Stimulated activated naive CD4-positive, alpha-beta T cell (primary cell): ENCODE measurements at places on chromosomes 5 and 9.

DNA sequence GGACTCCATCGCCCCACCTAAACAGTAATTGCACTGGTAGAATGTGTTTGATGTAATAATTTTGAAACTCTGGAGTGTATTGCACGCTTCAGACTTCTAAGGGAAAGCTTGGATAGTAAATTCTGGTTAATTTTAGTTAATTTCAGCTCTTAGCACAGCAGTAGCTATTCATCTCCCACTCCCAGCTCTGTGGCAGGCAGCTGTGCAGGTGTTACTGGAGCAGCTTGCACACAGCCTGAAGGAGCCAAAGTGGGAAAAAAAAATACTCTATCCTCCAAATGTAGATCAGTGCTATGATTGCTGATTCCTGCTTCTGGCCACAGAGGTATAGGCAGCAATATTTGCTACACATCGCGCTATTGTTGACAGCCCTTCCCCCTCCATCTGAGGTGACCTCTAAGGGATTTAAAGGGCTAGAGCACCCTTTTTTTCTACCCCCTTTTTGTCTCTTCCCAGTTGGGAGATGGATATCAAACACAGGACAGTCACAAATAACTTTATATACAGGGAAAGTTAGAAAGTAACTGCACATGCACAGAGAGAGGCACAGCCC lies 97.4 kb downstream of the KCTD16 start:
- DNase-seq: no peak

DNA sequence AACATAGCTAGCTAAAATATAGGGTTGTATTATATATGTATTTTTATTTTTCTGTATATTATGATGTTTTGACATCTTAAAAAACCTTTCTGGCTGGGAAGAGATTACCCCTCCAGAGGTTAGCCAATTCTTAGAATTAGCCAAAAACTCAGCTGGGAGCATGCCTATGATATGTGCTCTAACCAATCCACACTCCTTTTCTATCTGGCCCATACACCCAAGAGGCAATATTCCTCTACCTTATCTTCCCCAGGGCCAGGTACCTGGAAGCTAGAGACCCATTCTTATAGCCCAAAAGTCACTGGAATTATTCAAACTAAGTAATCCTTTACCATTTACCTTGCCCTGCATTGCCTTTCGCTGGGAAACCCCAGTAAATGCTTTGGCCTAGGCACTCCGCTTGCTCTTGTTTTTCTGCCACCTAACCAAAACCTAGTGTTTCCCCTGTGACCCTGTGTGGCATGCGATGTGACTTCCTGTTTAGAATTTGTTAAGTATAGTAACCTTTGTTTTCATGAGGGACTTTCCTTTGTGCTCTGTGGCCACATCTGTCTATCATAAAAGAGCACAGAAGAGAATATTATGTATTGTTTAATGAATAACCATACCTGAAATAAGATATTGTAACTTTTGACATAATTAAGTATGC lies 37.4 kb downstream of the CSNK1G3 start:
- DNase-seq: peak; percentile 18

DNA sequence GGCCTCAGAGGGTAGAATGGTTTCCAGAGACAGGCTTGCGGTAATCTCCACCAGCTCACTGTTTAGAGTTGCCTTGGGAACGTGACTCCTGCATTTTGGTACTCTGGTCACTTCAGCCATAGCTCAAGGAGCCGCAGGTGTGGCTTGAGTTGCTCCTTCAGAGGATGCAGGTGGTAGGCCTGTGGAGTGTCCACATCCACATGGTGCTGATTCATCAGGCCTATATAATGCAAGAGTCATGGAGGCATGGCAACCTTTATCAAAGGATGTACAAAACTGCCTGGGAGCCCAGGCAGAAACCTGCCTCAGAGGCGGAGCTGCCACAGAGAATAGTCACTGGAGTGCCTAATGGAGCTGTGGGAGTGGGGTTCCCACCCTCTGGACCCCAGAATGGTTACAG lies 114.2 kb downstream of the ANXA1 start:
- DNase-seq: no peak

DNA sequence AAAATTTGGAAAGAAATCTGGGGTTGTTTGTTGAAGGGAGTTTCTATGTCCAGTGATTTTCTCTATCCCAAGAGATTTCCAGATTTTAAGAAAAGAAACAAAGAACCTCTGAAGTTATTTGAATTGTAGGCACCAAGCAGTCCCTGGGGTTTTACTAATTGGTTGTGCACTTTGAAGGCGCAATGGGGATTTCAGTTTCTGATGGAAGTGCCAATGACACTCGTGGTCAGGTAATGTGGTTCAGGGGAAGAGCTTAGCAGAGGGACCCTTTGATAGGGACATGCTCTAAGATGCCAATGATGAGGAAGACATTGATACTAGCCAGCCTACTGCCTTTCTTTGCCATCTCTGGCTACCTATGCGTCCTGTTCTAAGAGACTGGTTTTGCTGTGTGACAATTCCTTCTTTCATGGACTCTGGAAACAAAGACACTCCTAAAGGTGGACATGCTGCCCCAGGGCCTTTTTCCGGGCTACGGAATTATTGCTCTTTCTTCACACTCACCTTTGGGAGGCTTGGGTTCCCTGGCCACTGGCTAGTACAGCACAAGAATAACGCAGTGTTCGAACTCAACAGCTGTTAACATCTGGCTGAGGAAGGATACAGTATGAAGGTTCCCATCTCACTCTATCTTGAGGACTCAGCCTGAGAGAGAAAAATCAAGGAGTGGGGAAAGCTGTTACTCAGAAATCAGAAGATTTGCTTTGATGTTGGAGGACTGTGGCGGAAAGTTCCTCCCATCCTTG lies 6.9 kb upstream of the TRAF1 start:
- no peak for DNase-seq

DNA sequence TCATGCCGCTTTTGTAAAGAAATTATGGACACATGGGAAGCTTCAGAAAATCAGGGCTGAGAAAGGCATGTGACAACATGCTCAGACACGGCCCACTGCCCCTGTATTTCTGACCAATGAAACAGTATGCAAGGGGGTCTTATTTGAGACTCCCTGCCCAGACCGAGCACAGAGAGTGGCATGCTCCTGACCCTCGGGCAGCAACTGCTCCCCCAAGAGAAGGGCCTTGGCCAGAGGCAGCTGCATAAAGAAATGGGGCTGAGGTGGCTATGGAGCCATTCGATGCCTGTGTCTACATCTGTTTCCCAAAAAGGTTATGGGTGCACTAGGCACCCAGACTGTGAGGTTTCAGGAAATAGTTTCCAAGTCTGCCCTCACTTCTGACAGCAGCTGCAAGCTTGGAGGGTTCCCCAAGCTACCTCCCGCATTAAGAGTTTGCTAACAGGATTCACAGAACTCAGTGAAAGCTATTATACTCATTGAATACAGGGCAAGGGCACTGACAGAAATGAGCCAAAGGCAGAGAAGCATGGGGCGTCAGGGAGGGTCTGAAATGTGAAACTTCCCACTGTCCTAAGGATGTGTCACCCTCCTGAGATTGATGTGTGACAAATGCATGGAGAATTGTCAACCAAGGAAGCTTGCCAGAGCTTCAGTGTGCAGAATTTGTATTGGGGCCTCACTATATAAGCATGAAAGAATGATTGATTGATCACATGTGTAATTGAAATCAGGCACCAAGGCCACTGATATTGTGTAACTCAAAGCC lies 94.3 kb downstream of the DAP start:
- no peak for DNase-seq

GRCh38 chr9:117649126-117649525 lies 55.1 kb upstream of the TLR4 start:
- DNase-seq: no peak

GRCh38 chr9:25537808-25538207 lies 140.4 kb downstream of the TUSC1 start:
- DNase-seq: no peak

DNA sequence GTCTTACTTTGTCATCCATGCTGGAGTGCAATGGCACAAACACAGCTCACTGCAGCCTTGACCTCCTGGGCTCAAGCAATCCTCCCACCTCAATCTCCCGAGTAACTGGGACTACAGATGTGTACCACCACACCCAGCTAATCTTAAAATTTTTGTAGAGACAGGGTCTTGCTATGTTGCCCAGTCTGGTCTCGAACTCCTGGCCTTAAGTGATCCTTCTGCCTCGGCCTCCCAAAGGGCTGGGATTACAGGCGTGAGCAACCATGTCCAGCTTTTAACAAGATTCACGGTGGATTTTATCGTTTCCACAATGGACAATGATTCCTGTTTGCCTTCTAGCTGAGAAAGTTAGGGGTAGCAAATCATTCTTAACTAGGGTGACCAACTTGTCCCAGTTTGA lies 165.9 kb downstream of the ZNF608 start:
- DNase-seq: no peak

DNA sequence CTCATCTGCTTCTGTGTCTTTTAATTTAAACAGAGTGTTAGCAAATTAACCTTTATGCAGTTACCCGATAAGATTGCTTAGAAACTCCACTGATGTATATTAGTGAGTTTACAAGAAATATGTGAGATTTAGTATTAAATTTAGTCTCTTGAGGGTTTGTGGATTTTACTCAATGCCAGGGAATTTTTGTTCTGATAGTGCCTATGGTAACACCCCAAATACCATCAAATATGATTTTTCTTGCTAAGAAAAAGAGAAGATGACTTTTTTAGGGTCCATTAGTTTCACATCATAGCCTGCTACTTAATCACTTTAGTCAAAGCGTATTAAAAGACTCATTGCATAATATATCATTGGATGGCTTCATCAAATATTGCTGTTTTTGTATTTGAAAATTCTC lies 224.9 kb downstream of the PCSK5 start:
- no peak for DNase-seq

GRCh38 chr5:133051061-133051541 lies 712 bp upstream of the HSPA4 start:
- no peak for DNase-seq

DNA sequence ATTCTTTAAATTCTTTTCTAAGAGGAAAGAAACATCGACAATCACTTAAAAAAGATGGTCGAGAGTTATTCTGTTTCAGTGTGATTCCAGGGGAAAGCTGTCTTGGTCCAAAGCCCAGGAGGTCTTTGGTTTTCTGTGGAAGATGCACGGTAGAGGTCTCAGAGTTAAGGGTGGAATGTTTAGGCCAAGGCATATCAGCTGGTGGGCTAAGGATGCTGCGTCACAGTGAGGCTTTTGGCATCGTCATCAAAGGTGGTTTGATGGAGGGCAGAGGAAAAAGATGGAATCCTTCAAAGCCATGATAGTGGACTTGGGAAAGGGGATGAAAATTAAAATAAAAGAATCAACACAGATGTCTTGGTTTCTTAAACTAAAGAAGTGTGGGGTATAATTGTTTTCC lies 137.3 kb upstream of the ANKH start:
- no peak for DNase-seq

- DNase-seq: no peak
These were observed 38.6 kb upstream of the KCNMB1 start for GRCh38 chr5:170427672-170428236.

DNA sequence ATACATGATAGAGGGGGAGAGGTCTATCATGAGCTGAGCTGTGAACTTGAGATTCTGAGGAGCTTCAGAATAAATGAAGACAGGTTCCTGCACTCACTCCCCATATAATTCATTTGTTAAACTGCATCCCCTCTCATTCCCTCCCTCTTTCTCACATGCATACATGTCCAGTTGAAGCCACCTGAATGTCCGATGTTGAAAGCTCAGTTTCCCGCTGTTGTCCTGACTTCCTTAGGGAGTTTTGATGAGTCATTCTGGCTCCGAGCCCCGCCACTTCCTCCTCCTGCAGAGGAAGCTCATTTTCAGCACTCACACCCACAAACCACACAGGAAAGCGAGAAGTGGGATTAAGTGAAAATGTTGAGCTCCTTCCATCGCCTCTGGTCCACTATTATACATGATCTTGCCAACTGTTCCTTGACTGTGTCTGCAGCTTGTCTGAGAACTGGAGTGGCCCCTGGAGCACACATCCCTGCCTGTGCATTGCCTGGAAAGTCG lies 121.2 kb downstream of the CEMIP2 start:
- DNase-seq: no peak

GRCh38 chr9:137423514-137424291 lies 510 bp downstream of the NOXA1 start:
- no peak for DNase-seq

DNA sequence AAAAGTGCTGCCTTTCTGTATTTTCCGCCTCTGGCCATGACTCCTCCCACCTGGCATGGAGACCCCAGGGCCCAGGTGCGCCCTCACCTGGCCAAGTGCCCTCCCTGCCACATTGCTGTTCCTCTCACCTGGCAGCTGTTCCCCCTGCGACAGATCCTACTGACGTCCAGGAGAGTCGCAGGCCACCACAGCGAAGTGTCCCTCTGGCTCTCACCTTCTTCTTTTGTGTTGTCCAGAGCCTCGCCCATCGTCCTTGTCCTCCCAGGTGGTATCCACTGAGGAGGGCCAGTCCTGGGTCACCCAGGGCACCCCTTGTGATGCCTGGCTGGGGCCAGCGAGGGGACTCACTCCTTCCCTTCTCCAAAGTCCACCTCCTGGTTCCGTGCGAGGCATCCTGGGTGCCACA lies 2.6 kb downstream of the NKD2 start:
- DNase-seq: peak; percentile 18

- no peak for DNase-seq
These were observed 668.3 kb downstream of the DNAH5 start for GRCh38 chr5:13276156-13276555.

DNA sequence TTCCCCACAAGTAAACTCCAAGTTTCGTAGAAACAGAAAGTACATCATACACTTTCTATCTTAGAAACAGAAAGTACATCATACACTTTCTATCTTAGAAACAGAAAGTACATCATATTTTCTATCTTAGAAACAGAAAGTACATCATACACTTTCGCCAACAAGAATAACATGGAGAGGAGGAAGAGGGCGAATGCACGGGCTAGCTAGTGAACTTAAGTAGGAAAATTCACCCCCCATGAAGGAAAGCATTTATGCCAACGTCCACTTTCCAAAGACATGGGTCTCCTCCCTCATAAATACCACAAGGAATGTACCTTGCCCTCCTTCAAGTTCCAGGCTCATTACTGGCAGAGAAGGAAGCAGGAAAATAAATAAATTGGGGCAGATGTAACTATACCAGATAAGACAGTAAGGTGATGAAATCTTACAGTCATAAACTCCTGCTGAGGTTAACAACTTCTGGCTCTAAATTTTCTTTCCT lies 64.7 kb downstream of the FRMD3 start:
- DNase-seq: no peak

GRCh38 chr5:64939772-64940510 lies 171.2 kb downstream of the CWC27 start:
- DNase-seq: no peak

GRCh38 chr9:12847561-12847960 lies 72.7 kb downstream of the LURAP1L start:
- no peak for DNase-seq

DNA sequence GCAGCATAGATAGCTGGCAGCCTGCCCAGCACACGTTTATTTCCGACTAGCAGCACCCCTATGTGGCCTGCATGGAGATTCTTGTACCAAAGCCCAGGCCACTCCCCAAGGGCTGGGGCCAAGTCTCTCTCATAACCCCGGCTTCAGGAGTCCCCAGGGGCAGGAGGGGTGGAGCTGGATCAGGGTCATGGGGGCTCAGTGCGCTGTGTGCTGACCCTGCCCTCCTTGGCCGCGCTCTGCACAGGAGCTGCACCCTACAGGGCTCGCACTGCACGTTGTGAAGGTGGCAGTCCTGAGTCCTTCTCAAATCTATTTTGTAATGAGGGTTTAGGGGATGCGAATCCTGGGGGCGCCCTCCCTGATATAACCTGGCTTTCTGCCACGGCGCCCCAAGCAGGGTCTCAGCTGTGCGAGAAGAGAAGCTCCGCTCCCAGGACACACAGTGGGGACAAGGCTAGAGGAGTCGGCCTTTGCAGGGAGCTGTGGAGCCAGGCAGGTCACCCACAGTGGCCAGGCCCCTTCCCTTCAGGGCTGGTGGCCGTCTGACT lies 28.6 kb downstream of the NKD2 start:
- no peak for DNase-seq

GRCh38 chr5:113302120-113302519 lies 132.7 kb downstream of the TSSK1B start:
- DNase-seq: no peak
